CD4-positive, alpha-beta T cell treated with Interleukin-4 for 4 hours (primary cell): ENCODE measurements at places on chromosomes 6 and 20.

DNA sequence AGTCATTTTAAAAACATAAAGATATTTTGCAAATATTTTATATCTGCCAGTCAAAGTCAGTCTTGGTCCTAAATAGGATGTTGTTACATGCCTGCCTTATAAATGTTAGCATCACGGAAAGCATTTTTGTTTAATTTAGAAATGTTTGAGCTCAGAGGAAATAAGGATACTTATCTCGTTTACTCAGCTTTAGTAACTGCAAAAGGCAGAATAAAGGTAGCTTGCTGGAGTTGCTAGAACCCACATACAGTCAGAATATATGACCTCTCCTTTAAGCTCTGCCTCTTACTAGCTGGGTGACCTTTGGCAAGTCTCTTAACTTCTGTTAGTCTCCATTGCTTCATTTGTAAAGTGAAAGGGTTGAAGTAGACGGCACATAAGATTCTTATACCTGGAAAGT is 867.3 kb downstream of the KIF16B start:
- no peak for DNase-seq

DNA sequence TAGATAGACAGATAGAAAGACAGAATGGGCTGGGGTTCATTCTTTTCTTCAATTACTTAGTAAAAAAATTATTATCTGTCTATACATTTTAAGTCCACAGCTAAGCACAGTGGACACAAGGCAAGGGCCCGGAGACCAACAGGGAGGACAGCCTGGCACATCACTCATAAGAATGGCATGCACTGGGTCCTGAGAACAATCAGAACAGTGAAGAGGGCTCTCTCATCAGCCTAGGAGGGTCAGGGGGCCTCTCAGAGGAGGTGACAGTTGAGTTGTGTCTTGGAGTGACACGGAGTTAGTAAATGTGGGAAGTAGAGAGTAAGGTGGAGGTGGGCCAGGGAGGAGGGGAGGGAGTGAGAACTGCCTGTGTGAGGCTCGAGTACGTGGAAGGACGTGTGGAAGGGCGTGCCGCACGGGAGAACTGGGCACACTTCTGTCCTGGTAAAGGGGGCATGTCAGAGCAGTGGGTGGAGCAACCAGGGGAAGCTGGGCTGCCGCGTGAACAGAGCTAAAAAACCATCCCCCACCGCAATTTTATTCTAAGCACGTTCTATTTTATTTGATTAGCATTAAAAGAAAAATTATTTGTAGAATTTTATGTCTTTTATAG is 45.1 kb upstream of the DSP start:
- DNase-seq, result no peak

DNA sequence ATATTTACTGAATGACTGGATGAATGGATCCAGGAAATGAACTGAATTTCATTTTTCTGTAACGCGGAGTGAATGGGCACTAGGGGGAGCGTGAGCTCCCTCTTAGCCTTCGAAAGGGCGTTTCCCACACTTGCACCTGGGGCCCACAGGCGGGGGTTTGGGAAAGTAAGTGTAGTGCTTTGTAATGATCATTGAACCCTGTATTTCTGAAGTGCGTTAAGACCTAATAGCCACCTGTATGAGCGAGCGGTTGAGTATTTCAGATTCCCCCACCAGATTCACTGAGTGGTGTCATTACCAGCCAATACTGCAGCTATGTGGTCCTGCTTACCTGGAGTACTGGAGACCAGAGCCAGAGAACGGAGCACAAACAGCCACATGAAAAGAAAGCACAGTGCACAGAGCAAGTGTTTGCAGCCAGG is 10.5 kb downstream of the SYTL3 start:
- DNase-seq, result peak; percentile 65

DNA sequence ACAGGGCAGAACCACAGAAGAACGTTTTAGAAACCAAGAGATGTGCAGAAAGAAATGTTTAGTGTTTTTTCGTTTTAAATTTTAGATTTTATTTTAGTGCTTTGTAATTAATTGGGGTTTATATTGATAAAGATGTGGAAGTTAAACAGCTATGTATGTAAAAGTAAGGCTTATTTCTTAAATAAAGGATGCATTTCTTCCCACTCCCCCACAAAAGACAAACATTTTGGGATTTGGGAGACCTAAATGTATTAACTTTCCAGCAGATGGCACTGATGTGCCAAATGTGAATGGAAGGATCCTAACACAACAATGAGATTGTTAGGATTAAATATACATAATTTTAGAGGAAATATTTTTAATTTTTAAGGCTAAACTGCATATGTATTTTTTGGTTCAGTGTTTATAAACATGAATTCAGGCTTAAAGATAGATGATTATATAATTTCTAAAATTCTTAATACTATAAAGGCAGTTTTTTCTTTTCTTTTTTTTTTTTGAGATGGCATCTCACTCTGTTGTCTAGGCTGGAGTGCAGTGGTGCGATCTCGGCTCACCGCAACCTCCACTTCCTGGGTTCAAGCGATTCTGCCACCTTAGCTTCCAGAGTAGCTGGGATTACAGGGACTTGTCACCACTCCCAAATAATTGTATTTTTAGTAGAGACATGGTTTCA is 12.0 kb downstream of the PFDN4 start:
- DNase-seq, result no peak

GRCh38 chr6:30572148-30572547 is 906 bp downstream of the ABCF1 start:
- DNase-seq, result no peak

GRCh38 chr20:33145521-33145920 is 22.4 kb upstream of the BPIFA2 start:
- DNase-seq, result no peak

DNA sequence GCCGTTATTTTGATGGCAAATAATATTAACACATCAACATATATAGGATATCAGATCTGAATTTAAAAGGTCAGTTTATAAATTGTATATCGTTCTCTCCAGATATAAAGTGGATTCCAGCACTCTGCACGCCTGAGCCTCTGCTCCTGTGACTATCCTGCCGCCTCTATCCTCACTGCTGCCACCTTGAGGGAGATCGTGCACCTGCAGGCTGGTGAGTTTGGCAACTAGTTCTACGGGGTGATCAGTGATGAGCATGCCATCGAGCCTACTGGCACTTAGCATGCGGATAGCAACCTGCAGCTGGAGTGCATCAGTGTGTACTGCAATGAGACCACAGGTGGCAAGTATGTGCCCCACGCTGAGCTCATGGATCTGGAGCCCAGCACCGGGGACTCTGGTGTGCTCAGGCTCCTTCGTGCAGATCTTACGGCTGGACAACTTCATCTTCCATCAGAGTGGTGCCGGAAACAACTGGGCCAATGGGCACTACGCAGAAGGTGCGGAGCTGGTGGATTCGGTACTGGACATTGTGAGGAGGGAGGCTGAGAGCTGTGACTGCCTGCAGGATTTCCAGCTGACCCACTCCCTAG is 84.9 kb downstream of the FBXO5 start:
- peak; percentile 57 for DNase-seq

- DNase-seq, result no peak
These were observed 39.6 kb upstream of the MLN start for GRCh38 chr6:33843131-33844121.

- no peak for DNase-seq
These were observed 99.3 kb downstream of the PHF3 start for GRCh38 chr6:63734923-63735322.

DNA sequence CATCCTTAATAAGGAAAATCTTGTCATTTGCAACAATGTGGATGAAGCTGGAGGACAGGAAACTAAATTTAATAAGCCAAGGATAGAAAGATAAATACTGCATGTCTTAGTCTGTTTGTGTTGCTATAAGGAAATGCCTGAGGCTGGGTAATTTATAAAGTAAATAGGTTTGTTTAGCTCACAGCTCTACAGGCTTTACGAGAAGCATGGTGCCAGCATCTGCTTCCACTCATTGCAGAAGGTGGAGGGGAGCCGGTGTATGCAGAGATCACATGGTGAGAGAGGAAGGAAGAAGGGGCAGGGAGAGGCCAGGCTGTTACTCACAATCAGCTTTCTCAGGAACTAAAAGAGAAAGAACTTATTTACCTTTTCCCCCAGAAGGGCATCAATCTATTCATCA is 118.9 kb upstream of the SMLR1 start:
- DNase-seq, result peak; percentile 28

- peak; percentile 17 for DNase-seq
These were observed 30.8 kb upstream of the FKBP1A start for GRCh38 chr20:1423625-1424106.

DNA sequence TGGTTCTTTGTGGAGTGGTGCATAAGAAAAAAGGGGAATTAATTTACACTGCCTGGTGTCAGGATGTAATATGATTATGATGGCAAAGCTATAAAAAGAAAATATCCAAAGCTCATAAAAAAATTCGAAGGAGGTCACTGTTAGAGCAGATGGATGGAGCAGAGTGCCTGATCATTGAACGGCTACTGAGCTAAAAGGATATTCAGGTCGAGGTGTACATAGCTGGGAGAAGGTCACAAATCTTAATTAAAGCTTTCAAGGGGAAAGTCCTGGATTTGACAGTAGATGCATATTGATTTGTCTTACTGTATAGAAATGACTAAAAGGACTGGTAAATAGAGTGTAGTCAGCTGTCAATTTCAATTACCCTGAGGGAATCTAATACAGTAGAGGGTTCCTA is 84.4 kb downstream of the PKIB start:
- no peak for DNase-seq

- DNase-seq, result no peak
These were observed 34.6 kb upstream of the PNPLA1 start for GRCh38 chr6:36235309-36235708.

DNA sequence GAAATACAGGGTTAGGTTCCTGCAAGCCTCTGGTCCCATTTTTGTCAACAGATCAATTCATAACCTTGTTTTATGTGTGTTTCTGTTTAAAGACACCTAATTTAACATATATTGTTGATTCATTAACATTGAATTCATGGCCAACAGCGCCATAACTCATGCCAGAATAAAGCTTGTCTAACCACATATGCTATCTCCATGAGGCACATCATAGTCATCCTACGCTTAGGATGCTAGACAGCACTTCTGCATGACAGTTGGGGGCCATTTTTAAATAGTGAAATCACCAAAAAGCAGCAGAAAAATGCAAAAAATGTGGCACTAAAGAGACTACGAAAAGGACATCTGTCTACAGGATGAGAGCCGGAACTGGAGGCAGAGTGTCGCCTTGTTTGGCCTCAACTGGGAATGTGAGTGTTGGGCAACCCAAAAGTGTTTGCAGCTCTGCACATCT is 37.9 kb downstream of the TRAM2 start:
- no peak for DNase-seq

DNA sequence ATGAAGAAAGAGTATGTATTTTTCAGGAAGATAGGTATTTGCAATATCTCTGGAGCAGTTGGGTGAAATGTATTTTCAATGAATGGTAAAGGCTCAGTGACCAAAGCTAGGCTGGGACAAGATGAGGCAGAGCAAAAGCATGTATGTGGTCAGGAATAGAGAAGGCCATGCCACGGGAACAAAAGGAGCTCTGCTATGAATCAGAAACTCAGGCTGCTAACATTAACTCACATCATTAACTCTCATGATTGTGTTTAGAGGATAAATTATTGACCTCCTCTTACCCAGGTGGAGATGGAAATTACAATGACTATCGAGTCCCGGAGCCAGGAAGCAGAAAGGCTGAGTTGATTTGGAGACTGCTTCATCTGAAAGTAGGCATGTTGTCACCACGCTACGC is 220.2 kb downstream of the FUT9 start:
- DNase-seq, result no peak

GRCh38 chr6:11245381-11246256 is 13.2 kb upstream of the NEDD9 start:
- DNase-seq, result no peak

DNA sequence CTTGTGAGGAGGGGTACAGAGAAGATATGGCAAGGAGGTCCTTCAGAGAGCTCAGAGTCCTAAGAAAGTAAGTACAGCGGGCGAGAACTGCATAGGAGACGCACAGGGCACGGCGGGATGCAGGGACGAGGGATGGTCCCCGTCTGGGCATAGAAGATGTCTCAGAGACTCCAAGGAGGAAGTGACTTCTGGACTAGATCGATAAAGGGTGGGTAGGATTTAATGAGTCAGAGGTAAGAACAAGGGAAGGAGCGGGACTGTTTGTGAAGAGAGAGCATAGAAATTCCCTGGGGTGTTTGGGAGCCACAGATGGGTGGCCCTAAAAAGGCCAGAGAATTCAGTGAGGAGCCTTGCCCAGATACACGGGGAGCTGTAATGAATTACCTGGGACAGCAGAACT is 69.1 kb downstream of the FAM120B start:
- no peak for DNase-seq

DNA sequence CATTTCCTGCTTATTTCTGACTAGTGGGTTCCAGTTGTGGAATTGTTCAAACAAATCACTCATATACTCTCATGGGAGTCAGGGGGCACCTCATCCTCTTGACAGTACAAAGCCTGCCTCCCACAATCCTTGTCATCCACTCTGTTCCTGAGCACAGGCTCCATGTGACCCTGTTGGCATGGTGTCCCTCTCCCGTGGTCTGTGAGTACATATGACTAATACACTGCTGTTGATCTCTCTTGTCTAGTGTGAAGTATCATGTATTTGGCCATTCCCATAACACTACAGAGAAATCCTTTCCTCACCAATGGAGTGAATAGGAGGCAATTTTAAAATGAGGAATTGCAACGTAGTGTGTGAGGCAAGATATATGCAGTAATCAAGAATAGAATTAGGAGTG is 185.3 kb downstream of the OGFRL1 start:
- DNase-seq, result no peak

GRCh38 chr6:4256969-4257368 is 121.6 kb upstream of the ECI2 start:
- no peak for DNase-seq

DNA sequence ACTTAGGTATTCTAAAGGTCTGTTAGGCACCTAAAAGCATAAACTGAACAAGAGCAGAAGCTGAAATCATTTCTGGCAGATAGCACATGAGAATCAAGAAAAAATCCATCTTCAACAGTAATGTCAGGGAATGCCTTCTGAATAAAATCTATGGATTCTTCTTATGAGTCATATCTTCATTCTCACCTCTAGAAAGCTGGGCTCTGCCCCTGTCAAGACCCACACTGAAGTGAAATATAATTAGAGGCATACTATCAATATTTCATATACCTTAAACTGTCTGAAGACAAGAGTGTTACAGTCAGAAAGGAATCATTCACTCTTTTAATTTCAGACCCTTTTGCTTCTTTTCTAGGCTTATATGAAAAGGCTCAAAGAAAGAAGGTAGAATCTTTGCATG is 485.8 kb upstream of the PTCHD4 start:
- no peak for DNase-seq
